Endothelial cell of coronary artery (primary cell): ENCODE measurements at places on chromosomes 2 and 18. TPM values are rescaled to one million over a fixed set of nuclear protein-coding genes. Genes with fewer than 3 reads are reported as not detected.

RAD51AP2 gene
- total RNA-seq = not detected in 2 replicates

BOLL gene
- total RNA-seq = not detected in 2 replicates

CAPN13 gene
- total RNA-seq = not detected in 2 replicates

FOXI3 gene
- not detected in 2 replicates for total RNA-seq

CRYGD gene
- not detected in 2 replicates for total RNA-seq

ANKRD30BL gene
- not detected in 2 replicates for total RNA-seq

CGREF1 gene
- 1.2 and 4.3 TPM in 2 replicates for total RNA-seq

CIB4 gene
- total RNA-seq = not detected in 2 replicates

L3MBTL4 gene
- total RNA-seq = not detected in 2 replicates

TBR1 gene
- under 0.01 TPM in 2 replicates for total RNA-seq

PSMA8 gene
- total RNA-seq = not detected in 2 replicates

MFSD2B gene
- 0.09 TPM in 2 replicates for total RNA-seq
